SHP77 (cell line): ENCODE measurements at places on chromosomes 3 and 15.
A peak's percentile ranks its signal among the peaks of the same experiment; 100 is the strongest.

GRCh38 chr3:11386465-11387113 lies 114.4 kb downstream of the ATG7 start:
- DNase-seq, result no peak

DNA sequence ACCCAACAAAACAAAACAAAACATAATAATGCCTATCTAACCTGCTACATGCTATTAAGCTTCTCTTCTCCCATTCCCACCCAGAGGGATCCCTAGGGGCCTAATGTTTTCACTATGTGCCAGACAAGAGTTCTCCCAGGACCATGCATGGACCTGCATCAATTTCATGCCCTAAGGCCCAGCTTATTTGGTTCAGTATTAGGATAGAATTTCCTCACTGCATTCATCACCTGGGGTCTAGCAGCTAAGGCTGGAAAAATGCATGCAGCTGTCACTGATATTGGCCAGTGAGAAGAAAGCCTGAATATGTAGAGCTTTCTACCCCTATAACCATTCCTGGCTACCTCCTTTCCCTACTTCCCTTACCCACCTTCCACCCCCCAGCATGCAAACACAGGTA lies 2.0 kb upstream of the HCLS1 start:
- DNase-seq, result no peak

DNA sequence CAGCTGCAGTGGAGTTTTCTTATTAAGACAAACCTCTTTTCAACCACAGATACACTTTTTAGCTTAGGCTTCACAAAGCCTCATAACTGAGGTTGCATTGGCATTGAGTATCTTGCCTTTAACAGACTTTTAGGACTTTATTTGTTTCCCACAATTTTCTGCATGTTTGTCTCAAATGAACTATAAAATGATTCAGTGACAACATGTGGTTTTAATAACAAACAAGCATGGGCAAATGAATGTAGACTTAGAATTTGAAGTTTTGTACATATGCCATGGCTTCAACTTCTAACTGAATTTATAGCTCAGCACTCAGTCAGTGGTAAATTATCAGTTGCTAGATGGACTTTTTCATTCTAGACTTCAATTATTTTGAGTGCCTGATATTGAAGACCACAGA lies 101.6 kb downstream of the SLC25A26 start:
- no peak for DNase-seq

- DNase-seq, result no peak
Measured at GRCh38 chr3:180421721-180422120, 180.2 kb upstream of the TTC14 start.

DNA sequence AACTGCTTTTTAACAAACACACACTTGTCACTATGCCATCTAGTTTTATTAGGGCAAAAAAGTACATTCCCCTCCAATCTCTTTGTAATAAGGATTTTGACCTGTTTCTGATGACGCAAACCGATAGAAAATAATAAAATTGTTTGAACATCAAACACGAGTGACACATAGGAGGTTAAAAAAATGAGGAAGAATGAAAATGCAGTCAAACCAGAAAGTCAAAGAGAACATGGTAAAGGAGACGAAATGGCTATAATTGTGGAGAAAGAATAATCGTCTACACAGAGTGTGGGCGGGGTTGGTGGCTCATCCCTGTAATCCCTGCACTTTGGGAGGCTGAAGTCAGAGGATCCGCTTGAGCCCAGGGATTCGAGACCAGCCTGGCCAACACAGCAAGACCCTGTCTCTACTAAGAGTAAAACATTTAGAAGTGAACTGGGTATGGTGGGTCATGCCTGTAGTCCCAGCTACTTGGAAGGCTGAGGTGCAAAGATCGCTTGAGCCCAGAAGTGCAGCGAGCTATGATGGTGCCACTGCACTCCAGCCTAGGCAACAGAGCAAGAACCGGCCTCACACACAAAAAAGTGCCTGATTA lies 83.2 kb downstream of the MEIS2 start:
- DNase-seq, result no peak

DNA sequence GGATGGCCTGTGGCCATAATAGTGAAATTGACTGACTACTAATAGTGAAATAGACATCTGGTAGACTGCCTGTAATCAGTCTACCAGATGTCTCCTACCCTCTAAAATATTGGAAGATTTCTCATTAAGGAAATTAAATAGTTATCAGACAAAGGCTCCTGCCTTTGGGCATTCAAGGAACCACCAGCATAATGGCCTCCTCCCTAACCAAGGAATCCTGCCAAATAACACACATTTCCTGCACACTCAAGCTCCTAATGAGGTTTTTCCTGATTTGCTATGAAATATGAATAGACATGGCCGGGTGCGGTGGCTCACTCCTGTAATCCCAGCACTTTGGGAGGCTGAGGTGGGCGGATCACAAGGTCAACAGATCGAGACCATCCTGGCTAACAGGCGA lies 14.6 kb downstream of the NUSAP1 start:
- no peak for DNase-seq

DNA sequence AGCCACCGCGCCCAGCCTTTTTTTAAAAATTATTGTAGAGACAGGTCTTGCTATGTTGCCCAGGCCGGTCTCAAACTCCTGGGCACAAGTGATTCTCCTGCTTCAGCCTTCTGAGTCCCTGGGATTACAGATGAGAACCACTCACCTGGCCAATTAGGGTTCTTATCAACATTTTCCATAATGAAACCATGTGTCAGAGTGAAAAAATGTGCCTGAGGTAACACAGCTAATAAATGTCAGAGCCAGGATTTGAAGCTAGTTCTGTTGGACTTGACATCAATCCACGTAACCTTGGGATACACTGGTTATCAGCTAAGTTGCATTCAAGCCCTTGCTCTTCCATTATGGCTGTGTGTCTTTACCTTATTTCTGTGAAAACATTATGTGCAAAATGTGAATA lies 29.1 kb downstream of the CHST14 start:
- DNase-seq, result no peak

- no peak for DNase-seq
Measured at GRCh38 chr15:39407116-39407515, 173.8 kb upstream of the THBS1 start.

DNA sequence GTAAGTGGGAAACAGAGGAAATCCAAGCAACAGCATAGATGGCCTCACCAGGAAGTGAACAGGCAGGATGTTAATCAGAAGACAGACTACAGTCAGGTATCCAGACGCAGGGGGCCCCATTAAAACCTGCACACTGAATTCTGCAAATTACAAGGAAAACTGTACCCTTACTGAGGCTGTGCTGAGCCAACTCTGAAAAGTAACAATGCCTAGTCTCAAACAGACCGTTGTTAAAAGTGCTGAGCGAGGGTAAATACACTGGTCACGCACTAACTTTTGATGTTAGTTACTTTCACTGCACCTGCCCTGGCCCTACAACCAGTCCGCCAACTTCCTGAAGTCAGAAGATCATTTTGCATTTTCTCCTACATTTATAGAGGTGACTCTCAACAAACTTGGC lies 1.0 kb downstream of the TAMM41 start:
- DNase-seq, result no peak

GRCh38 chr3:39144095-39144747 lies 9.2 kb downstream of the CSRNP1 start:
- peak; percentile 83 for DNase-seq

GRCh38 chr3:104520228-104520655 lies 846.5 kb upstream of the ALCAM start:
- DNase-seq, result no peak

- DNase-seq, result no peak
Measured at GRCh38 chr15:98900356-98900755, 107.2 kb downstream of the PGPEP1L start.

GRCh38 chr3:52078781-52079560 lies 22.6 kb upstream of the DUSP7 start:
- DNase-seq, result no peak

GRCh38 chr3:66153481-66154443 lies 67.0 kb upstream of the SLC25A26 start:
- DNase-seq, result no peak

DNA sequence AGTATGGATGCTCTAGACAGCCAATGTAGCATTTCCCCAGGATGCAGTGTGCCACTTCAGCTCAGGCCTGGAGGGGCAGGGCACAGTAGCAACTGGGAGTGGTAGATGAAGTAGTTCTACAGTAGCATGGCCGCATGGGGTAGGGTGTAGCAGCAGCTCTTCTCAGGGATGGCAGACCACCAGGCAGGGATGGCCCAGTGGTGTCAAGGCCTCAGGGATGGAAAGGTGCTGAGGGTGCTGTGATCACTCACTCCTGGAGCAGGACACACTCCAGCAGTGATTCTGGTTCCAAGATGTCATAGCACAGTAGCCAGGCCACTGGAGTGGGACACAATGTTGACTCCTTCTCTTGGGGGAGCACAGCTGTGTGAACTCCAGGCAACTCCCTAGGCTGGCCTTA lies 210.9 kb upstream of the LYSMD4 start:
- no peak for DNase-seq

DNA sequence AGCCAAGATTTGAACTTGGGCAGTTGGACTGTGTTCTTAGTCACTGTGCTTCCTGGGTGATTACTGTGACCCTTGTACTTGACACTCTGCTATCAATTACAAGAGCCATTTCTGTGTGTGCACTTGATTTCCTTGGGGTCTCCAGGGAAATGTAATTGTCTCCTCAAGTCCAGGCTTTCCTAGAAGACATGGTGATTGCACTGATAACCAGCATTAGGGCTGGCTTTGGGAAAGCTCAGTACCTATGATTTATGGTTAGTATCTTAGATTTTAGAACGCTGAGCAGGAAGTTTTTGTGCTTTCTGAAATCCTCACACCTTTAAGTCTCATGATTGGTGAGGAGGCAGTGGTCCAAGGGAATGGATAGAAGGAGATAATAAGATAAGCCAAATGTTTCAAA lies 1.6 kb upstream of the CLDN11 start:
- DNase-seq, result no peak

DNA sequence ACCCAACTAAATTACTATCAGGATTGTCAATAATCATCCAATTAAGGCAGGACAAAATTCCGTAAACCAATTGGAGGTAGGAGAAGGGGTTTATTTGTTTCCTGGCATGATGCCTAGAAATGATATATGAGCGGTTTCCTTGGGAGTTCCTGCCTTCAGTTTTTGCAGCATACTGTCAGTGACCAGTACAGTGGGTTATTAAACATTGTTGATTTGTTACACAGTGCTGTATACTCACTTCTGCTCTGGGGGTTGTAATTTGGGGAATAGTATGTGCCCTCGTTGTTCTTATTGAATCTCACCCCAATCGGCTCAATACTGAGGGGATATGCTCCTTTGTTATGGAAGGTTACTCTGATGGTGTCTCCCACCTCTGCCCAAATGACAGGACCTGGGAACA lies 22.2 kb downstream of the CP start:
- peak; percentile 77 for DNase-seq

DNA sequence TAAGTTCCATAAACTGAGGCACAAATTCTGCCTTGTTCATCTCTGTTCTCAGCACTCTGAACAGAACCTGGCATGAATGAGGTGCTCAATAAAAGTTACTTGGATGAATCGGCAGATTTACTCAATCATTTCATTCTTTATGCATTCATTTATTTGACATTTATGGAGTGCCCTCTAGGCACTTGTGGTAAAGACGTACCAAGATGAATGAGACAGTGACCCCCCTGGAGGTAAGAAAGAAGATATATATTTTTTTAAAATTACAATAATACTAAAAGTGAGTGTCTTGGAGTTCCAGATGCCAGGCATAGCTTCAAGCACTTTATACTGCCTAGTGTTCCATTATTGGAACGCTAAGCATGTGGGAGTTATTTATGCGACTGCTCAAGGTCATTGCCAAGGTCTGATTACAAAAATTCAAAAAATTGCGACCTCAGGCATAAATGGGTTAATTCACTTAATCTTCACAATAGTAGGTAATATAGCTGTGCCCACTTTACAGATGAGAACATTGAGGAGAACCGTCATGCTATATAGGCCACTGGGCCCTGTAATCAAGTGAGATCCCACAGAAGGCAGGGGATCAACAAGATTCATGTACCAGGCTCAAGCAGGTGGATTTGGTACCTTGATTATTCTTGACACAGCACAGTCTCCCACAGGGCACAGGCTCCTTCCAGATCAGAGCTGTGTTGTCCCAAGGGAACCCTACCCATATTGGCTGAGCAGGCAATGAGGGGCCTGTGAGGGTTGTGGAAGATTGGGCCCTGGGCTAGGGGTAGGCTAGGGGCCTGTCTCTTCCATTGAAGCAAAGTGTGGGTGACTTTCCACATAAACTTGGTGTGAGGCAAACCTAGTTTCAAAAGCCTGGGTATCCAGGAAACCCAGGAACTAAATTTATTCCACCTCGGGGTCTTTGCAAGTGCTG lies 10.7 kb downstream of the XIRP1 start:
- no peak for DNase-seq

DNA sequence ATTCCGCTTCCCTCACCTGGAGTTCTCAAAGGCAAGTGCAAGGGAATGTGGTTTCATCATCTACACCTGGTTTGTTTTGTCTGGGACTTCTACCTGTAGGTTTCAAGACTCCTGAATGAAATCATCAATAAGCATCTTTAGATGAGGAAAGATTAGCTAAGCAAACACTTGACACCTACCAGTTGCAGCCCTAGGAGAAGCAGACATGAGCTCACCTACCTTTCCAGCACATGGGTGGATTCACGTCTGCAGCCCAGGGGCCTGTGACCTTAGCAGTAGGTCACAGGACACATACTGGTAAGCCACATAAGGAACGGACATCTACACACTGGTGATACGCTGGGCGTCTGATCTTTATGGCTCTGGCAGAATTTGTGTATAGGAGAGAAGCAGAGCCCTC lies 26.7 kb downstream of the SLCO2A1 start:
- no peak for DNase-seq

DNA sequence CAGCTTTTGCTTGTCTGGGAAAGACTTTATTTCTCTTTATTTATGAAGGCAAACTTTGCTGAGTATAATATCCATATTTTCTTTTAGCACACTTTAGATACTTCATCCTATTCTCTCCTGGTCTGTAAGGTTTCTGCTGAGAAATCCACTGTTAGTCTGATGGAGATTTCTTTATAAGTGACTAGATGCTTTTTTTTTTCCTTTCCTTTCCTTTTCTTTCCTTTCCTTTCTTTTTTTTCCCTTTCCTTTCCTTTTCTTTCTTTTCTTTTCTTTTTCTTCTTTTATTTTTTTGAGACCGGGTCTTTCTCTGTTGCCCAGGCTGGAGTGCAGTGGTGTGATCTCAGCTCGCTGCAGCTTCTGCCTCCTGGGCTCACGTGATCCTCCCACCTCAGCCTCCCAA lies 38.4 kb downstream of the TOPAZ1 start:
- DNase-seq, result no peak

GRCh38 chr3:81788610-81789009 lies 27.2 kb upstream of the GBE1 start:
- no peak for DNase-seq

DNA sequence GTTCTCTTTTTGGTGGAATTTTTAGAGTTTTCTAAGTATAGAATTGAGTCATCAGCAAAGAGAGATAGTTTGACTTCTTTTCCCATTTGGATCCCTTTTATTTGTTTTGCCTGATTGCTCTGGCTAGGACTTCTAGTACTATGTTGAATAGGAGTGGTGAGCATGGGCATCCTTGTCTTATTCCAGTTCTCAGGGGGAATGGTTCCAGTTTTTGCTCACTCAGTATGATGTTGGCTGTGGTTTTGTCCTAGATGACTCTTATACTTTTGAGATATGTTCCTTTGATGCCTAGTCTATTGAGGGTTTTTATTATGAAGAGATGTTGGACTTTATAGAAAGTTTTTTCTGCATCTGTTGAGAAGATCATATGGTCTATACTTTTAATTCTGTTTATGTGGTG lies 72.5 kb downstream of the TNFAIP8L3 start:
- no peak for DNase-seq
